ENCODE measurements at places on chromosomes 5 and 9. TPM values are rescaled to one million over a fixed set of nuclear protein-coding genes. Genes with fewer than 3 reads are reported as not detected.
A peak's percentile ranks its signal among the peaks of the same experiment; 100 is the strongest.

GRCh38 chr5:95996904-95997723, 35.5 kb upstream of the ELL2 start:
- DNase-seq, result no peak

DNA sequence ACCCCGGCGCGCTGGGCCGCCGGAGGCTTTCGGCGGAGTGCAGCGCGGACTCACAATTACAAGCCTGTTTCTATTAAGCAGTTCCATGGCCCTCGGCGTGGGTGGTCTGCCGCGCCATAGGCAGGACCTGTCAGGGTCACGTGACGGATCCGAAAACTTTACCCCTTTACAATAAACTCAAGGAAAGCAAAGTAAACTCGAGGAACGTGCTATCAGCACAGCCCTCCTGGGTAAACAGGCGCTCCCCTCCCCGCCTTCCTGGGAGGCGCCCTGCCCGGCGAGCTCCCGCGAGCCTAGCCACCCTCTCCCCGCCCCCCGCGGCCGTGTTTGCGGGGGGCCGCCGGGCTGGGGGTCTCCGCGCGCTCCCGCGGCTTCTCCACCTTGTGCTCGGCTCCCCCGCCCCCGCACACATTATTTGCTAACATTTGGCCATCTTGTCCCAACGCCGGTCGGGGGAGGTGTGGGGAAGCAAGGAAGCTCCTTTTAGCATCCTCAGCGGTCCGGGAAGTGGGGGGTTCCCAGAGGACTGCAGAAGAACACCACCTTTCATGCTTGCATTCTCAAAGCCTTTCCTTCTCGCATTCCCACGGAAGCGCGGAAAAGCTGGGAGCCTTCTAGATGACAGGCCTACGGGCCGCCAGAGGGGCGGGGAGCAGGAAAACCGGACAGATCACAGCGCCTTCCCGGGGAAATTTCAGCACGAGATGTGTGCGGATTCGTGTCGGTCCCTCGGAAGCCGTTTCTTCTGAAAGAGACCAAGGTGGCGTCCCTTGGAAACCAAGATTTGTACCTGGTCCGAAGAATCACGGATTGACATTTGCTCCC, at the start of gene PTCH1:
Gene PTCH1, minus strand, starts transcription at position 238 of the 825 bp plus-strand sequence.
- DNase-seq, result peak; percentile 50

Gene ORM1
- 2.4 TPM for total RNA-seq

Gene GPR21
- total RNA-seq, result 1.5 TPM

Gene TRIM36
- total RNA-seq, result 2.4 TPM

DNA sequence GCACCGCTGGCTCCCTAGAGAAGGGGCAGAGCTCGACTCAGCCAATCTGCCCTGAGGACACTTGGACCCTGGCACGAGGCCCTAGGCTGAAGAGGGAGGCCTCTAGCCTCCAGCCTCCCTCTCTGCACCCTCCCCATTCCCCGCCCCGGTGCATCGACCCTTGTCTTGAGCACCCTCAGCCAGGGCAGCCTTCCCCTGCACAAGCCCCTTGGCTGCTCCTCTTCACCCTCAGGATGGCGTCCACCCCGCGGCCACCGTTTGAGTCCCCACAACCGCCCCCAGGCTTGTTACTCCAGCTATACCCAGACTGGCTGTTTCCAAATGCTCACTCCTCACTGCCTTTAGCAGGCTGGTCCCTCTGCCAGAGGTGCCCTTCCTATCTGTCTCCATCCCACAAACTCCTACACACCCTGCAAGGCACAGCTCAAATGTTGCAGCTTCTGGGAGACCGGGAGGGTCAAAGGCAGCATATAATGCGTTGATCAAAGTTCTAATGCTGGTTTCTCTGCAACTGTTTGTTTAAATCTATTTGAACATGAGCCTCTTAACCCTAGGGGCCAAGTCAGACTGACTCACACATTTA, 6.5 kb upstream of the FAM163B start:
- DNase-seq, result no peak

- DNase-seq, result peak; percentile 44
These were observed 19.6 kb upstream of the LIX1 start for GRCh38 chr5:97162045-97162444.

DNA sequence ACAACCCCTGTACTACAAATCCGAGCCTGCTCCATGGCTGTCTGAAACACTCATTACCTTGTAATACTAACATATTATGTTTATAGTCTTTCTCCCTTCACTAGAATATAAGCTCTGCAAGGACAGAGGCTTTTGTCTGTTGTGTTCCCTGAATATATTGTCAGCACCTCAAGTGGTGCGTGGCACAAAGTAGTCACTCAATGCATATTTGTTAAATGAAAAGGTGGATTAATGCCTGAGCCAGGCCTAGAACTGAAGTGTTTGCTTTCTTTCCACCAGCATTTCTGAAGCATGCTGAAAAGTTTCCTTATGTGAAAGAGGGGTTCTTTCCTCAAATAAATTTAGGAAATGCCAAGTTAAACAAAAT, 36.3 kb downstream of the ELL2 start:
- no peak for DNase-seq

- DNase-seq, result no peak
These were observed 216.6 kb downstream of the NR2F1-AS1 start for GRCh38 chr5:93364378-93364777.

Gene GABRA6
- not detected for total RNA-seq

DNA sequence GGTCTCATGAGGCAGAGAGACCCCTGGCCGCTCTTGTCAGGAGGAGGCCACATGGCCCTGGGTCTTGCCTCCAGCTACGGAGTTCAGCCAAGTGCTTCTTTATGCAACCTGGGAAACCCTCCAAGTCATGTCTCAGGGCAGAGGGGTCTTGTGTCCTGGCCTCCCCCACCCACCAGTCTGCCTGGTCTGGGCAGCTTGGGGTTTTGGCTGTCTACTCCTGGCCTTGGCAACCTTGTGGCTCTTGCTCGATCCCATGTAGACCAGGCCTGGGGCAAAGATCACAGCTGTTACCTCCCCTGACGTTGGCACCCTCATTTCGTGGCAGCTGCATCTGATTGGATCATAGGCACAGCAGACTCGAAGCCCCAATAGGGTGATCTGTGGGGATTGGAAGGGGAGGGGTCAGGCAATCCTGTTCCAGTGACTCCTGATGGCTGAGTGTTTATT, 28.4 kb downstream of the JADE2 start:
- no peak for DNase-seq

DNA sequence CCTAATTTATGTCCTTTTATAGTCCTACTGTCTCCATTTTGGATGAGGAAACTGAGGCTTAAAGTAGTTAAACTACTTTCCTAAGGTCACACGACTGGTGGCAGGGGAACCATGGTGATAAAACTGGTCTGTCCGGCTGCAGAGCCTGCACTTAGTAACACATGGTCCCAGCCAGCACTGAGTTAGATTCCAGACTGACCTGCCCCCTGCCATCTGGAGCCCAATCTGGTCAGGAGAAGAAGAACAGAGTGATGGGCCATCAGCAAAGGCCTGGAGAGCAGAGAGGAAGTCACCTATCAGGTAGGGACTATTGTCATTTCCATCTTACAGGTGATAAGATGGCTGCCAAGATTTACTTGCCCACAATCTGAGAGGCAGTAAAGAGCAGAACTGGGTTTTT, 86.6 kb upstream of the SLC25A48 start:
- DNase-seq, result no peak

DNA sequence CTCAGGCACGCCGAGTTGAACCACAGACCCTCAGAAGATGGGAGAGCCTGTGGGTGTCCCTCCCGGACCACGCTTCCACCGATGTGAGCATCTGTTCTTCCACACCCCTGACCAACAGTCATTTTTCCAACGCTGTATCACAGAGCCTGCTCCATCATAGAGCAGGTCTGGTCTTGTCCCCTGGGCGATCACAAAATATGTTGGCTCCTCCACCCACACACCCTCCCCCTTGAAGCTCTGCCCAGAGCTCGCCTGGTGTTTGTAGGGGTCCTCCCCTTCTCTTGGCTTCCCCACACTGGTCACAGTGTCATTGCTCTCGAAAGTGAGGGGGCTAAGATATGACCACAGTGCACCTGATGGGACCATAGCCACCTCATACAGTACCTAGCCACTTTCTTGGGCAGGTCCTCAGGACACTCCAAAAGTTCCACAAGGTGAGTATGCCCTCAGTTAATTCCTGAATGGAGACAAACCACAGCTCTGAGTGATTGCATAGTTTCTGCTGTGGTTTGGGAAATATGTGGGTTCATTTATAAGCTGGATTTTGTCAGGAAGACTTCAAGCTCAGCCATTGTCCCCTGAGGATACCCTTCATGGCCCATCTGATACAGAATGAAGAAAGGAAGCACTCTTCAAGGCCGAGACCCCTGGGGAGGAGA, 3.5 kb upstream of the ZNF618 start:
- DNase-seq, result no peak

GRCh38 chr5:139414581-139415130, 10.8 kb upstream of the SPATA24 start:
- DNase-seq, result no peak

- no peak for DNase-seq
These were observed 141.2 kb upstream of the TBC1D2 start for GRCh38 chr9:98396656-98397055.

DNA sequence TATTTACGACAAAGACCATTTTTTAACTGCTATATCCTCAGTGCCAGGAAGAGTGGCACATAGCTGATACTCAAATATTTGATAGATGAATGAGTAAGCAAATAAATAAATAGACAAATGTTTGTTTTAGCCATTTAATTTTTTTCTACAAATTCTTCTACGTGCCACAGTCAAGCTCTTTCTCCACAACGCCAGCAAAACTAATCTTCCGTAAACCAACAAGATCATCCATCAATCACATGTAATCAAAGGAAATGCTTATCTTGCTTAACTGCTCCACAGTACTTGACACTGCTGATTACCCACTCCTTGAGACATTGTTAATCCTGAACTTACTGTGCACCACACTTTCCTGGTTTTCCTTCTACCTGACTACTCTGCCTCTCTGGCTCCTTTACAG, 136.7 kb downstream of the EDIL3 start:
- no peak for DNase-seq

DNA sequence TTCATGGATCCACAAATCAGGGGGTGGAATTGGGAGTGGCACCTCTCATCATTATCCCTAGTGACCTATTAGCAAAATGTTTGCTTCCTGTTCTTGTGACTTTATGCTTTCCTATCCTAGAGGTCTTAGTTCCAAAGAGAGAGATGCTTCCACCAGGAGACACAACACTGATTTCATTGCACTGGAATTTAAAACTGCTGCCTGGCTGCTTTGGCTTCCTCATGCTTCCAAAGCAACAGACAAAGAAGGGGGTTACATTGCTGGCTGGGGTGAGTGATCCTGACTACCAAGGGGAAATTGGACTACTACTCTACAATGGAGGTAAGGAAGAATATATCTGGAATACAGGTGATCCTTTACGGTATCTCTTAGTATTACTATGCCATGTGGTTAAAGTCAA, 69.2 kb upstream of the SH3GL2 start:
- DNase-seq, result no peak

Gene MARCHF11
- not detected for total RNA-seq

DNA sequence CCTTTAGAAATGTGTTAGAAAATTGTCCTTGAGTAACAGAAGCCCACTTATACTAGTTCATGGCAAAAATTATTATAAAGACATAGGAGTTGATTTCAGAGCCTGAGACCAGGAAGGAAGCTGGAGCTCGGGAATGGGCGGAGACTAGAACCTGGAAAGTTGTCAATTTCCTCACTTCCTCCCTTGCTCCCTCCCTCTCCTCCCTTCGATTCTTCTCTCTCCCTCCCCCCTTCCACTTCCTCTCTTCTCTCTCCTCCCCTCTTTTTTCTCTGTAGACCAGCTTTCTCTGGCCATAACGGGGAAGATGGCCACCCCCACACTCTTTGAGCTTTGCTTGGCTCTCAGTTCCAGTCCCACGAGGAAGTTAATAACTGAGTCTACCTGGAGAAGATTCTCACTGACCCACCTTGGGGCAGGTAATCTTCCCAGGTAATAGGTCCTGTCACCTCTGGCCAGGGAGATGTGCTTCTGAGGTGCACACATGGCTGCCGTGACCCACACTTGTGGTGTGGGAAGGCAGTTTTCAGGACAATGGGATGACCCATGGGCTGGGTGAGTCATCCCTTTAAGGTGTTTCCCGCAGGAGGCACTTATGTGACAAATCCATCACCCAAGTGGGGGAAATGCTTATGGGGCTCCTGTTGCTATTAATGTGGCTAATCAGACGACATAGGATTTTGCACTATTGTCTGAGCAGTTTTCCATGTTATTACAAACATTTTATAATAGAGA, 78.7 kb downstream of the HSPA4 start:
- DNase-seq, result no peak

Gene CREB3
- total RNA-seq, result 40.0 TPM

DNA sequence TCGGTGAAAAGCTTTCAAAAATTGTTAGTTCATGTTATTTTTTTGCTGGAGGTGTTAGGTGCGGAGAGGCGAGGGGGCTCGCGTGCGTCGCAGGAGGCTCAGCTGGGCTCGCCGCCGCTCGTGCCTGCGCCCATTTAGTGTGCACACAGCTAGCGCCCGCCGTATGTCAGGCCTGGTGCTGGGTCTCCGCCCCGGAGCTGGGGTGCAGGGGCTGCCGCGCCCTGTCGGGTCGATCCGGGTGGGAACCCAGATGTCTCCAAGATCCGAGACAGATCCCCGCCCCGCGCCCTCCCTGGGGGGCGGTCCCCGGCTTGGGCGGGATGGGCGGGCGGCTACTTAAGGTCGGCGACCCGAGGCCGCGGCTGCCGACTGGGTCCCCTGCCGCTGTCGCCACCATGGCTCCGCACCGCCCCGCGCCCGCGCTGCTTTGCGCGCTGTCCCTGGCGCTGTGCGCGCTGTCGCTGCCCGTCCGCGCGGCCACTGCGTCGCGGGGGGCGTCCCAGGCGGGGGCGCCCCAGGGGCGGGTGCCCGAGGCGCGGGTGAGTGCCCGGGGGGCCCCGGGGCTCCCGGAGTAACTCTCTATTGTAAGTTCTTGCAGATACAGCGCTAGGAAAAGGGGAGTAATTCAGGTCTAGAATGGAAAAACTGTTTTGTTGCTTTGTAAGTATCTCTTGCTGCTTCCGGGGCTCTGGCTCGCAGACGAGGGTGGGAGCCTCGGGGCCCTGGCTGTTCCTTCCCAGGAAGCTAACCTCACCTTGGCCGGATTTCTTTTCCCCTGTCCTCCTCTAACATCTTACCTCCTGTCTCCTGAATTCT, 31.7 kb downstream of the GSN start:
- DNase-seq, result peak; percentile 76

DNA sequence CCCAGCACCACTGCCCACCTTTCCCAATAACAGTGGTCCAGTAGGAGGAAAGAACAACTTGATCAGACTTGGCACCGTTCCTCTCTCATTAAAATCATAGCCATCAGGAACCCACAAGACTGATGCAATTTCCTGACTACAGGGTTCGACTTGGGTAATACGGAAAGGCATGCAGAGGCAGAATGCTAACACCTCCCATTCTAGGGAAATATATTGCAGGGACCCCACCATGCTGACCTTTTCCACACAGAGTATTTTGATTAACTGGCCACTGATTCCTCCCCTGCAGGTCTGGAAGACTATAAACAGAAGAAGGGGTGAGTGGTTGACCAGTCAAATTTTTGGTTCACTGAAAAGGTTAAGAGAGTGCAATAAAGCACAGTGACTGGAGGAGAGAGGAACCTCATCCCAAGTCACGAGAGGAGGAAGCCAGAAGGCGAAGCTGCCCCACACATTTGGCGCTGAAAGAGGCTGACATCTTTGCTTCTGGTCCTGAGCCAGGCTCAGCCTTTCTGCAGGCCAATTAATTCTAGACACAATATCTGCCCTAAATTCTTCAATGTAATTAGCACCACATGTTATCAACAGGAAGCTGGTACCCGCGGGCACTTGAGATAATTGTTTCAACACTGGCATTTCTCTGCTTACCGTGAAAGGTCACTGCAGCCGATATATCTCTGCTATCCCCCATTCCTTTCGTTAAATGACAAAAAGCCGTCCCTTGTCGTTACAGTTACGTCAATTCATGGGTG, 64.7 kb upstream of the SPOCK1 start:
- DNase-seq, result peak; percentile 18
